ENCODE measurements at places on chromosomes 7 and 10.

DNA sequence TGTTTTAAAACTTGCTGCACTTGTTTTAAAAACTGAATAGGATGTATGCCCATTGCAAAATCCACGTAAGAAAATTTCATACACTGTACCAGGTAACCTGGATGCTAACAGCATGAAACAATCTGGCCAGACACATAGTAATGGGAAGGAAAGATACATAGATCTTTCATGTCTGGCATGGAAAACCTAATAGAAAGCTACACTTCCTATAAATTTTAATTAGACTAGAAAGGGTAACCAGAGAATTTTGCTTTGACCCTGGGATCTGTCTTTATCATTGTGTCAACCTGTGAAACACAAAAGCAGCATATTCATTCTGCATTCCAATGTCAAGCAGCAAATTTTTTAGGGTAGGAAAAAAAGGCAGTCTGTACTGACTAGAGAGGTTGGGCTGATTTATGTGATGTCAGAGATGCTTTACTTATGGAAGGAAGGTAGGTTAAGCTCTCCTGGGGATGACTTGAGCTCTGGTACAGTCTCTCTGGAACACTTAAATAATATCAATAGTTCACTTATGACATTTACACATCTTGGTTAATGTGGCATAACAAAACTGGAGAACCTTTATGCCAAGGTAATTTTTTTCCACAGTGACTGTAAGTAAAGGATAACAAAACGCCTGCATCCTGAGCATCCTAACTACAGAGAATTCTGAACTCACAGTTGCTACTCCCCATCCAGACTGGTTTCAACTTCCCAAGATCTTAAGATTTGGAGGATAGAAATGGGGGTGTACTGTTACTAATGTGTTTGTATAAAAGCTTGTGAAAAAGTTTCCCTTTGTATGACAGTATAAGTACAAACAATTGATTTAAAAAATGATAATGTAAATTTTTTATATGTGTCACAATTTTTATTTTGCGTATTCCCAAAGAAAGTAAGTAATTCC is 44.7 kb downstream of the DOCK4 start:
- DNase-seq: no peak

DNA sequence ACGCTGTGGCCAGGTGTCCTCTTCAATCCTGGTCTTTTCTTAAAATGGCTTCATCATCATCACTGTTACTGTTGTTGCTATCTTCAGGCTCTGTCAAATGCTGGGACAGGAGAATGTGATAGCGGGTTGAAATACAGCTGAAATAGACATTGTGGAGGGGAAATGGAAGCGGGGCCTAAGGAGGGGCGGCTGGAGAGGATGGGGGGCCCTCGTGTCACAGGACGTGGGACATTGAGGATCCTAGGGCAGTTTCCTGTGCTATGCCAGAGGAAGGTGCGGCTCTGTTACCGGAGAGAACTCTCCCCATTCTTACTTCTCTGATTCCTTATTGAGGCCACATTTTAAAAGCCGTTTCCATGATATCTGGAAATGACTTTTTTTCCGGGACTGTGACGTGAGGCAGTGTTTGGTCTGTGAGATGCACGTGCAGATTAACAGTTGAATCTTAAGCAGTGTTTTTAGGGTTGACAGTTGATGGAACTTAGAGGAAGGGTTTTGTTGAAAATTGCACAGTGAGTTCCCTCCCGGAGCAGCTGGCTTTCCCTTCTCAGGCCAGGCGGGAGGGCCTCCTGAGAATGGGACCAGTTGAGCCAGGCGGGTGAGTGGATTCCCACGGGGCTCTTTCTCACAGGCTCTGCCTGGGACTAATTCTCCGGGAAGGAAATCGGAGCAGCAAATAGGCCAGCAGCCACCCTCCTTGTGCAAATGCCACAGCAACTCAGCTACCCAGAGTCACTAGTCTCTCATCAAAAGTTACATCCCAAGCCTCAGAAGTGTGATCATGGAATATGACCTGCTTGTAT is 125.2 kb downstream of the TACC2 start:
- no peak for DNase-seq

DNA sequence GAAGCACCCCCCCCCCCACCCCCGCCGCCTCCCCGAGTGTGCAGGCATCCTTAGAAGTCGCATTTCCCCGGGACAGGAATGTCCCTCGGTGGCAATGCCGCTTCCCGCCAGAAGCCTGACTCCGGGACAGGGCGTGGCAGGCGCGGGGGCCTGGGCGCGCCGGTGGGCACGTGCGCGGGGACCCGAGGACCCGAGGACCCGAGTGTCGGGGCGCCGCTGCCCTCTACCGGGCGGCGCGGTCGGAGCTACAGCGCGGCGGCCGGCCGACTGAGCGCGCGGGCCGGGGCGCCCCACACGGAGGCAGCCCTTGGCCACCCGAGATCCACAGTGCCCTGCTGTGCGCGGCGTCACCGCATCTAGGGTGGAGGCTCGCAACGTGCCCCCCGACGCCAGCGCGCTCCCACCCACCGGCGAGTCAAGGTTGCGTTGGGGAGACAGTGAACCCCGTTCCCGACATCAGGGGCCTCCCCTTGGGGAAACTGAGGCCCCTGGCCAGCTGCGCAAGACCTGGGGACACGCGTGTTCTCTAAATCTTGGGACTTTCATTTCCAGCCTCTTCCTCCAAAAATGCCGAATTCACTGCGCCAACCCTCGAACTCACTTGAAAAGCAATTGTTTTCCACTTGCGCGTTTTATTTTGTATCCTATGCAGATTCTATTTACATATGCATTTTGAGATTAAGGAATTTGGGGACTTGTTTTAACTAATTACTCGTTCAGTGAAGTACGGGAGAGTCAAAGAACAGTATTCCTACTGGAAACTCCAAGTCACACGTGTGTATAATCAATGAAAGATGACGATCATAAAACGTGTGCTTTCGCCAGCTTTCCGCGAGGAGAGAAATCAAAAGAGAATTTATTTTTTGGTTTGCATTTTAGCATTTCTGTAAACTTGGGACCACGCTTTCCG is 3.1 kb upstream of the CUX1 start:
- DNase-seq: no peak

GRCh38 chr10:52633266-52633665 is 139.3 kb downstream of the MBL2 start:
- no peak for DNase-seq
